Dermis microvascular lymphatic vessel endothelial cell (primary cell): ENCODE measurements at places on chromosomes 3 and 15. TPM values are rescaled to one million over a fixed set of nuclear protein-coding genes. Genes with fewer than 3 reads are reported as not detected.
A peak's percentile ranks its signal among the peaks of the same experiment; 100 is the strongest.

ROBO2 gene
- total RNA-seq = under 0.01 TPM in 1 of 2 replicates, not detected in the other

DNA sequence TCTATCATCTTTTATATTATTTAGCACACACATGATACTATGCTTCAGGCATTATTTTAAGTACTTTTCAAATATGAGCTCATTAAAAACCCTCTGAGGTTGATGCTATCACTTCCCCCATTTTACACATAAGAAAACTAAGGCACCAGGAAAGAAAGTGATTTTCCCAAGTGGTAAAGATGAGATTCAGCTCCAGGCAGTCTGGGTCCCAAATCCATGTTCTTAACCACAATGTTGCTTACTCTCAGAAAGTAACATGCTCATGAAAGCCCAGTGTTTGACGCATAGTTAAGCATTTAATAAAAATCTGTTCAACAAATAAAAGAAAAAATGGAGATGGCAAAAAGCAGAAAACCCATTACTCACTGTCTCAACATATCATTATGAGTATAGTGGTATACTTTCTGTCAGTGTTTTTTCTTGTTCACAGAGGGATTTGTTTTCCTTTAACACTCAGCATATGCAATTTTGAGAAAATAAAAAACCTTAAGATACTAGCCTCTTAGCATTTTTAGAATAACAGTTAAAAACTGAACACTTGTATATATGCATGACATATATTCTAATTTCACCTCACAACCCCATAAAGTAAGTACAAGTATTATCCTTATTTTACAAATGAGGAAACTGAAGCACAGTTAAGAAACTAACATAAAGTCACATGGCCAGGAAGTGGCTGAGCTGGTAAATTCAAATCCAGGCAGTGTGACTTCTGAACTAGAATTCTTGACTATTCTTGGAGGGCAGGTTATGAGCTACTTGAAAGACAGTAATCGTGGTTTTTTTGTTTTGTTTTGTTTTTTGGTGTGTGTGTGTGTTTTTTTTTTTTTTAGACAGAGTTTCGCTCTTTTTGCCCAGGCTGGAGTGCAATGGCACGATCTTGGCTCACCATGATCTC lies 10.4 kb downstream of the PEAK1 start:
- peak; percentile 9 for DNase-seq

GRCh38 chr15:41965441-41966413 lies 6.6 kb downstream of the EHD4 start:
- DNase-seq = no peak

DNA sequence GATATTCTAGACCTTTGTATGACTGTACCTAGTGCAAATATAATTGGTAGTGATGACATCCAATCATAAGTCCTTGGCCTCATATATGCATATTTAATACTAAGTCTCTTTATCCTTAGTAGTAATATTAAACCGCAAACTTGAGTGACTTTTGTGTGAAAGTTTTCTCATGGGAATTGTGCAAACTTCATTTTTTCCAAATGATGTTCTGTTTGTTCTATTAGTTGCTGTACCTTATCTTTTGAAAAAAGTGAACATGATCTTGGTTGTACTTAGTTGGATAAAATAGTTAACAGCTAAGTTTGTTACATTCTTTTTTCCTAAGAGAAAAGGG lies 43.2 kb downstream of the TMEM45A start:
- no peak for DNase-seq

- DNase-seq = no peak
Observed at GRCh38 chr15:100053474-100054121, 288.2 kb downstream of the ADAMTS17 start.

GRCh38 chr3:147197739-147198138 lies 208.6 kb downstream of the ZIC4 start:
- DNase-seq = no peak
